Activated naive CD4-positive, alpha-beta T cell (primary cell): ENCODE measurements at places on chromosomes 6 and 20.

DNA sequence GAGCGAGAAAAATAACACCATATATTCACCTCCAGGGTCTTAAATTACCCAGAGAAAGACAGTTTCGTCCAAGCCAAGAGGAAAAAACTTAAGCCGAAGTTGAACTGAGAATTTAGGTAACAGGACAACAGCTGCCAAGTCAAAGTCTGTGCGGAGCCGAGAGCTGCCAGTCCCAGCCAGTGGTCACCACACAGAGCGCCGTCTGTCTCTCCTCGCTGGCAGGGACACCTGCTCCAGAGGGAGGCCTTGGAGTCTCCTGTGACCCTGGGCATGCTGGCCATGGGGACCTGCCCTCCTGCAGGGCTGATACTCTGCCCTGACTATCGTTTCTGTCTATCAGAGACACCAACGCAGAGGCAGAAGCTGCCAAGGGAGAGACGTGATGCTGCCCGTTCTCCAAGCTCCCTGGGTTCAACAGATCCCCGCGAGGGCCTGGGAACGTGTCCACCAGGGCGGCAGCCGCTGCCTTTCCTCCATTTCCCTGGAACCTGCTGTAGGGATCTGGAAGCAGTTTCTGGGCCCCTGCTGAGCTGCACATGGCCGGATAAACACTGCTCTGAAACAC is 341.3 kb downstream of the SMOC2 start:
- no peak for DNase-seq

- no peak for DNase-seq
These were observed 11.6 kb downstream of the DUSP15 start for GRCh38 chr20:31858760-31859083.

GRCh38 chr6:22030730-22031619 is 265.9 kb downstream of the PRL start:
- DNase-seq, result no peak

DNA sequence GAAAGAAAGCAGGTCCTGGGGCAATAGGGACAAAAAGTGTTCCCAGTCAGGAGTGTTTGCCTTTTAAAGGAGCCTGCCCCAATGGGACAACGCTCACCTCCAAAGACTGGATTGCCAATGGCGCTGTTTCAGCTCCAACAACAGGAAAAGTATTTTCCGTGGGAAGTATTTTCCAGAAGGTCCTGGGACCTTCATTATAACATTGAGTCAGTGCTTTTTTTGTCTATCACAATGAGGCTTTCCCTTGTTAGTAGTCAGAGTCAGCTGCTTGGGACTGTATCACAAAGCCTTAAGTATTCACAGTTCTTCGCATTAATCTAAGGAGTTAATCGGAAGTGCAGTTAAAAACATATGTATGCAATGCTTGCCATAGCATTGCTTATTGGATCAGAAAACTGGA is 17.3 kb downstream of the TRAF3IP2 start:
- DNase-seq, result no peak

- no peak for DNase-seq
These were observed 54.7 kb downstream of the YTHDF1 start for GRCh38 chr20:63161176-63161651.

DNA sequence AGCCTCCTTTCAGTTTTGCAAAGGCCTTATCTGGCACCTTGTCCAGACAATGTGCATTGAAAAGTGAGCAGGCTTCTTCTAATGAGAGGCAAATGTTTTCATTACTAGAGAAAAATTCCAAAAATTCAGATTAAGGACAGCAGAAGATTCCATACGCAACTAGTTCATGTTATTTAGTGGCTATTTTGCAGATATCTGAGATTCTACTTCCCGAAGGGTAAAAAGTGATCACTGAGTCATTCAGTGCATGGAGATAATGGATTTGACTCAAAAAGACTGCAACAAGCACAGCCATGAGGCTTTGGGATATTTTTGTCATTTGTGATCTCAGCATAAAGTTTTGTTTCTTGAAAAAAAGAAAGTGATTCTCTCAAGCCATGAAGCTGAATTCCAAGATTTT is 29.9 kb downstream of the METTL24 start:
- no peak for DNase-seq

GRCh38 chr6:43075670-43076463 is at the start of gene PTK7:
PTK7 (plus strand) TSS chr6:43076314; CDS start chr6:43076489, 175 bp downstream.
- DNase-seq, result no peak

DNA sequence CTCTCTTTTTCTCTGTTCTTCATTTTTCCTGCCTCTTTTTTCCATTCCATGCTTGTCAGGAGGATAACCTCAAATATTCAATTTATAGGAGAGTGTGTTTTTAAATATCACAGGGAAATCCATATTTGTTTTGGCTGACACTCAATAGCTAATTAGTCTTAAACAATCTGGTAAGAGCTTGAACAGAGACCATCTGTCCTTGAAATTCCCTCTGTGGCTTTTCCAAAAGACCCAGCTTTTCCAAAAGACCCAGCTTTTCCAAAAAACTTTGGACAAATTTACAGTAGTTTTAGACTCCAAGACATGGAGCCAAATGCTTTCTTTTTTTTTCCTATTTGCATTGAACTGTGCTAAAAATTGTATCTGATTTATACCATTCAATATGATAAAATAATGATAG is 127.4 kb upstream of the FAM83B start:
- DNase-seq, result no peak

- DNase-seq, result no peak
These were observed 80.8 kb upstream of the FUCA2 start for GRCh38 chr6:143592335-143592734.

GRCh38 chr6:156976216-156977127 is 199.3 kb downstream of the ARID1B start:
- no peak for DNase-seq

DNA sequence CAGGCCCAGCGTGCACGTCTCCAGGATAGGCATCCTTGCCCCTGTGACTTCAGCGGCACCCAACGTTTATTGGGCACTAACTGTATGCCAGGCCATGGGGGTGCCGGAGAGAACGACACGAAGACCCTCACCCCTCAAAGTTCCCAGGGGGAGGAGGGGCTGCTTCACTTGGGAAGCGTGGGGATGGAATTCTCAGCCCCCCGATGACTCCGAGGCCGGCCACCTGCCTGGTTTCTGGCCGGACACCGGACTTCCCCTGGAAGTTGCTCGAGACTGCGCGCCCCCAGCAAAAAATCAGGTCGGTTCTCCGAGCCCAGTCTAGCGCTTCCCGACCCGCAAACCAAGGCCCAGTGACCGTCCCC is 275 bp upstream of the MAVS start:
- DNase-seq, result no peak

DNA sequence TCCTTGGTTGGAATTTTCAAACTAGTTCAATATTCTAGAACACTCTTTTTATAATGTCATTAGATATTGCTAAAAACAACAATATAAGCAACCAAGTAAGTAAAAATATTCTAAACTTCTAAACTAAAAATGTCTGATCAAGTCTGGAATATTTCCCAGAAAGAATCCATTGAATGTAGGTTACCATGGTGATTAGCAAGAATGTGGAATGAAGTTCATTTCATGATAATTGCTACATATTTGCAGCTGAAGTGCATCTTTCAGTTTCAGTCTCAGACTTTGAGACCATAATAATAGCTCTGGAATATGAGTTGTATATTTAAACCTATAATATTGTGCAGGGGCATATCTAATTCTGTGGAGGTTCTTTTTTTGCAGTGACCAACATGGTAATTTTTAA is 61.0 kb upstream of the NKAIN2 start:
- DNase-seq, result no peak

GRCh38 chr20:61308477-61308774 is 56.4 kb downstream of the CDH4 start:
- DNase-seq, result no peak

DNA sequence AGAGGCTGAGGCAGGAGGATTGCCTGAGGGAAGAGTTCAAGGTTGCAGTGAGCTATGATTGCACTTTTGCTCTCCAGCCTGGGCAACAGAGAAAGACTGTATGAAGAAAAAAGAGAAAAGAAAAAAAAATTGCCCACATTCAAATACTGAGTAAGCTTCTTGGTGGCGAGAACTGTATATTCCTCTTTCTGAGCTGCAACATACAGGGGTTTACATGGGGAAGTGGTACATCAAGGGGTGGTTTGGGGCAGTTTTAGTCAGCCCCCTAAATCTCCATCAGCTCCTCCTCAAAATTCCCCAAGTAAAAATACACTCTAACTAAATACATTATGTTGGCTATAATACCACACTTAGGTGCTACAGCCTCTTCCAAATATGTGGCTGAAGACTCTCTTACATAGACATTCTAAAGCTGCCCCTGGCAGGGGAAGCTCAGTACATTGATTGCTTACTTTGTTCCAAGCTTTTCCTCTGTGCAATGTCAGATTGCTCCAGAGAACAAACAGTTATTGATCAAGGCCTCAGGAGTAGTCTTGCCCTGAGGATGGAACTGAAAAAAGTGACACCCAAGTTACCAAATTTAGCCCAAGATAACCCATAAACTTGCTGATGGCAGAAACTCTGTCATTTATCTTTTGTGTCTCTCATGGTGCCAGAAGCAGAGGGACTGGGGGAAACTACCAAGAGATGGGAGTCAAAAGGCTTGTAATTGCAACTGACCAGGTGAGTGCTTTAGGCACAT is 107.4 kb upstream of the RIPOR2 start:
- no peak for DNase-seq

- no peak for DNase-seq
These were observed 62.9 kb downstream of the SSR1 start for GRCh38 chr6:7249946-7250643.

DNA sequence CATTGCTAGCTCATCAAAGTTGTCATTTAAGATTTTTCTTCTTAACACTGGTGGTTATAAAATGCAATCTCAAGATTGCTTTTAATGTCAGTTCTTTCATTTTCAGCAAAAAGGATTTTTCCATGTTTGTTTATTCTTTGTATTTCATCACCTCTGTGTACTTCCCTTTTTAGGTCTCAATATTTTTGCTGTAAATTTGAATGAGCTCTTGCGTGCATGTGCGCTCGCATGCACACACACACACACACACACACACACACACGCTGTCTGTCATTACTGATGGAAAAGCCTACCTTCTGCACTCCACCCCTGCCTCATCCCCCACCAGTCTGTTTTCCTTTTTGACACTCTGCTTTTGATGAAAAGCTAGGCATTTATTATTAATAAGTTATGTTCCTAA is 85.3 kb upstream of the FYN start:
- no peak for DNase-seq

- no peak for DNase-seq
These were observed 99.5 kb upstream of the THEMIS start for GRCh38 chr6:128000363-128000762.

DNA sequence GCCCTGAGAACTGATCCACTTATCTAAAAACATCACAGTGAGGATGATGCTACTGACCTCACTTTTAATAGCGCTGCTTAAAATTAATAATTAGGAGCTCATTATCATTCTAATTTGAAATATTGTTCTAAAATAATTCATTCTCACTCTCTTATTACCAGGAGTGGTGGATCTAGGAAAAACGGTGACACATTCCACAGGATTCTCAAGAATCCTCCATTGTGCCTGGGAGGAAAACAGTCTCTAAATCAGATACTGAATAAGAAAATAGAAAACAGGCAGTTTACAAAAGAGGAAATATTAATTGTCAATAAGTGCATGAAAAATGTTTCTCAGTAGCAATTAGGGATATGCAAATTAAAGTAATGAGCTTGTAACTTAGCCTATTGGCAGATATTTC is 187.4 kb downstream of the TENT5A start:
- DNase-seq, result no peak

- no peak for DNase-seq
These were observed 143.1 kb downstream of the CEP57L1 start for GRCh38 chr6:109238396-109238795.

- DNase-seq, result no peak
These were observed 2.7 kb downstream of the EPB41L2 start for GRCh38 chr6:131060311-131060710.

DNA sequence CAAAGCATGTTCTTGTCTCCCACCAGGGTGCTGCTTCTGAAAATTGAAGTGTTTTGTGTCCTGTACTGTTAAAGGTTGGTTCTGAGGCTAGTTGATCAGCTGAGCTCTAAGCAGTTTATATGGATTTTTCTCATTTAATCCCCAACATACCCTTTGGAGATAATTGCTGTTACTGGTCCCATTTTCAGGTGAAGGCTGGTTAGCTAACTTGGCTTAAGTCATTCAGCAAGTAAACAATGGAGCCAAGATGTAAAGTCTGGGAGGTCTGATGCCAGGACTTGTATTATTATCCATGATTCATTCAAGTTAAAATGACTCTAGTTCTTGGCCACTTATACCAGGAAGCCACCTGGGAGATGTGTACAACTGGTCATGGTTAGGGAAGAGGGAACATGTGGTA is 42.5 kb upstream of the FERMT1 start:
- no peak for DNase-seq

GRCh38 chr6:134352786-134353480 is 35.0 kb upstream of the SGK1 start:
- DNase-seq, result no peak

GRCh38 chr6:37860226-37860839 is 40.8 kb downstream of the ZFAND3 start:
- no peak for DNase-seq

DNA sequence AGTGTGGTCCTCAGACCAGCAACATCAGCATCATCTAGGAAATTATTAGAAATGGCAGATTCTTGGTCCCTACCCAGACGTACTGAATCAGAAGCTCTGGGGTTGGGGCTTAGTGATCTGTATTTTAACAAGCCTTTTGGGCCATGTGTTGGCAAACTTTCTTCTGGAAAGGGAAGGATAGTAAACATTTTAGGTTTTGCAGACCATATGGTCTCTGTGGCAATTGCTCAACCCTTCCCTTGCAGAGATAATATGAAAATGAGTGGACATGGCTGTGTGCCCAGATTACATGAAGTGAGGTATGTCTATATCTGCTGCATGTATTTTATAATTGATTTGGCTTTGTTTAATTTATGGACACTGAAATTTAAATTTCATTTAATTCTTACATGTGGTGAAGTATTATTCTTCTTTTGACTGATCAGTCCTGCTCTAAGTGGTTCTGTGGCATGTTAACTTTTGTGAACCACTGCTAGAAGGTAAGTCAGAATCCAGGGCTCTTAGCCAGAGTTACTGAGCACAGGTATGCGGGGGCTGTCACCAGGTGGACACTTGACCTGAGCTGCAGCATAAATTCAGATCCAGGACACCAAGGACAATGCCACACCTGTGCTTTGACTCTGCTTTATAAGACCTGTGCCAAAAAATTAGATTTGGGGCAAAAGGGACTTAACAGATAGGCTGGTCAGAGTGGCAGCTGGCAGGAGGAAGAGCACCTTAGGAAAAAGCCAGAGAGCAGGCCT is 43.2 kb downstream of the LY86 start:
- no peak for DNase-seq

GRCh38 chr20:47106786-47107185 is 212.1 kb downstream of the EYA2 start:
- DNase-seq, result no peak

DNA sequence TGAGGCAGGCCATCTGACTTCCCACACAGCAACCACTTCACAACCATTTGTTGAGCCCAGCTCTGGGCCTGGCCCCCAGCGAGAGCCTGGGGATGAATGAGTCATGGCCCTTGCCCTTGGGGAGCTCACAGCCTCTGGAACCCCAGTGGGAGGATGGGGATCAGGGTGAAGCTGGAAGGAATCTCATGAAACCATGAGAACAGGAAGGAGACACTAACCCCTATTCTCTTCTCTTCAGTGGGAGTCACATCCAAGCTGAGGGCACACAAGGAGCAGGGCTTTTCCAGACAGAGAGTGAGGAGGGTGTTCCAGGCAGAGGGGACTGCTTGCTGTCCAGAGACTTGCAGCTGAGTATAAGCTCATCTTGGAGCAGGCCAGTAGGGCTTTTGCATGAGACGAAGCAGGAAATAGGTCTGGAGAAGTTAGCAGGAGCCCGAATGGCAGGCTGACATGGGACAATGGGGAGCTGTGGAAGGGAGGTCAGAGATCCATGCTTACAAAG is 7.5 kb downstream of the FOXS1 start:
- DNase-seq, result no peak
